Activated CD4-positive, alpha-beta T cell treated with anti-CD3 and anti-CD28 coated beads, Interleukin-2, amount 50 U/mL, for 4 hours (primary cell): ENCODE measurements at places on chromosomes 3 and 15.

DNA sequence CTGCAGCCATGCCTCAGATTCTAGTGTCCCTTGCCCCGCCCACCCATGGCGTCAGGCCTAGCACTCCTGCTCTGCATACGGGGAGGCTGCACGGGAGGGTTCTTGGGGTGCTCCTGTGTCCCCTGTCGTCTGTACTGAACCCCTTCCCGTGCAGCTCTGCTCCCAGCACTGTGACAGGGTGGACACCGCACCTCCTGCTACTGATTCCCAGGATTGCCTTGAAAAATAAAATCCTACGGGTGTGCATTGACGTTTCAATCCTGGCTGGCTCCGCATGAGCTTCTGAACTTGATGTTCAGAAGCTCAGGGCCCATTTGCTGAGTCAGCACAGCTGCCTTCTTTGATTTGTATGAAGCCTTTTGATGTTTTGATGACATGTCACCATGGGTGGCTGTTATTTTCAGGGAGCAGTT is 176.4 kb downstream of the APBA2 start:
- no peak for DNase-seq

DNA sequence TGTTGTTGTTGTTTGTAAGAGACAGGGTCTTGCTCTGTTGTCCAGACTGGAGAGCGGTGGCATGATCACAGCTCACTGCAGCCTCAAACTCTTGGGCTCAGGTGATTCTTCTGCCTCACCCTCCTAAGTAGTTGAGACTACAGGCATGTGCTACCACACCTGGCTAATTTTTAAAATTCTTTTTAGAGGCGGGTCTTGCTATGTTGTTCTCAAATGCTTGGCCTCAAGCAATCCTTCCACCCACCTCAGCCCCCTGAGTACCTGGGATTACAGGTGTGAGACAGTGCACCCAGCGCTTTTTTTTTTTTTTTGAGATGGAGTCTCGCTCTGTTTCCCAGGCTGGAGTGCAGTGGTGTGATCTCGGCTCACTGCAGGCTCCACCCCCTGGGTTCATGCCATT is 46.7 kb downstream of the TMOD3 start:
- DNase-seq, result no peak

DNA sequence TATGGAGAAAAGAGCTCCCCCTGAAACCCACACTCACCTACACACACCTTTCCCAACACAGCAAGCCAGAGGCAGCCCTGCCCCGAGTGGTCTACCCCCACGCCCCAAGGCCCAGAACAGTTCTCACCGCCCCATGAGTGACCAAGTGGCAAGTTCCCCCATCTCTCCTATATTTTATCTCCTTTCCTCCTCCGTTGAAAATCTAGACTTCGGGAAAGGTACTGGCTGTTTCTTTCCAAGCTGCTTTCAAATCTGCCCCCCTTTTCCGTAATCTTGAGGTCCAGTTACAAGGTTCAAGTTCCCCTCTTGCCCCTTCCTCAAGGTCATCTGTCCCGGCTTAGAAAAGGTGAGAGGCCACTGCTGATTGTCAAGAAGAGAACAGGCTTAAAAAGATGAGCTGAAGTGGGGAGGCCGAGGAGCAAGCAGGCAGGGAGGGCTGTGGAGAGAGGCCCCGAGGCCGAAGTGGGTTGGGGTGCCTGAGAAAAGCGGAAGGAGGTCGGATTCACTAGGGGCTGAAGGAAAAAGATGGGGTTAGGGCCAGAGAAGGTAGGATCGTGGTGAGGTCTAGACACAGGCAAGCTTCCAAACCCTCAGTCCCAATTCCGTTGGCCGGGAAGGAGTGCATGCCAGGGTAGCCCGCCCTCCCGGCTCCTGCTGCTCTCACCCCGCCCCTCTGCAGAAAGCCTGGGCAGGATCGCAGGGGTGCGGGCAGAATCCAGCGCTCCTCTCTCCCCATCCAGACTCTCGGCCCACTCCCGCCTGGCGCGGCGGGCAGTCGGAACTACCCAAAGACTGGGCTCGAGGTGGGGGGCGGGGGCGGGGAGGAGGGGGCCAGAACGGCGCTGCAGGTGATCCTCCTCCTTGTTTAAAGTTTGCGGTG is 1.7 kb downstream of the SEMA5B start:
- no peak for DNase-seq

DNA sequence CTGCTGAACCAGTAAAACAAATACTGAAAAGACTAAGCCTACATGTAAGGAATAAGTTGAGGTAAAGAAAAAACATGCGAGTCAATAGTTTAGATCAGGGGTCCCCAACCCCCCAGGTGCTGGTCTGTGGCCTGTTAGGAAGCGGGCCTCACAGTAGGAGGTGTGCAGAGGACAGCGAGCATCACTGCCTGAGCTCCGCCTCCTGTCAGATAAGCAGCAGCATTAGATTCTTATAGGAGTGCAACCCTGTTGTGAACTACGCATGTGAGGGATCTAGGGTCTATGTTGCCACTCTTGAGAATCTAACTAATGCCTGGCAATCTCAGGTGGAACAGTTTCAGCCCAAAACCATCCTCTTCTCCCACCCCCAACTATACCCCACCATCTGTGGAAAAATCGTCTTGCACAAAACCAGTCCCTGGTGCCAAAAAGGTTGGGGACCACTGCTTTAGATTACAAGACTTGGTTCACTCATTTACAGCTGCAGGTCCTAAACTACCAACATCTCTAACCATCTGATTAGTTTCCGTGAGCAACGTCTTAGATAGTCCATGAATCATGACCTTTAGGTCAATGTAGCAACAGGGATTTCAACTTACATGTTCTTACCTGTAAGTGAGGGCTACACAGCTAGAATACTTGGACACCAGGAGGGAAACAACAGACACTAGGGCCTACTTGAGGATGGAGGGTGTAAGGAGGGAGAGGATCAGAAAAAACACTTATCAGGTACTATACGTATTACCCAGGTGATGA is 66.7 kb downstream of the TRANK1 start:
- no peak for DNase-seq

DNA sequence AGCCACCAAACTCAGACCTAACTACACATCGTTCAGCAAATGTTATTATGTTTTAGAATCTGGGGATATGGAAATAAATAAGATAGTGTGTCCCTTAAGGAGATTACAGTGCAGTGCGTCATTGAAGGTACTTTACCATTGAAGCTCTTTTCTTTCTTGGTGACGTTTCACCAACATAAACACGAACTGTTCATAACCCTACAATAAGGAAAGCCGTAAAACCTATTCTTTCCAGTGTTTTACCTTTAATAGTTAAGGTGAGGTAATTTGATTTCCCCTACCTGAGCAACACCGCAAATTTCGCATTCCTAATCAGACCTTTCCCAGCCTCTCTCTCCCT is 826 bp downstream of the CCDC66 start:
- no peak for DNase-seq

- DNase-seq, result no peak
Measured at GRCh38 chr15:48868536-48868935, 9.4 kb upstream of the EID1 start.

DNA sequence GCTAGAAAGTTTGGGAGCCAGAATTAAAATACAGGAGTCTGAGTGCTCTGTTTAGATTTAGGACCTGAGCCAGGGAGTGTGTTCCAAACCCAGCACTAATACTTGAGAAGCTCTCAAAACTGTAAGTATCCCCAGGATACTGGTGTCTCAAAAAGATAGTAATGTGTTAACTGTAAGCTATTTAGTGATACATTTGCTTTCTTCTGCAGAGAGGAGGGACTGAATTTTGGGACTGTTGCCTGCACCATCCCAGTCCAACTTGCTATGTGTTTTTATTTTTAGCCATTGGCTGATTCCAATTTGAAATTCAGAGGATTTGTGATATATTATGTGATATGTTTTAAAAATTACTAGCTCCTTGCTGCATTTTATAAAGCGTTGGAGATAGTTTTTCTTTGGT is 31.5 kb downstream of the UBE2E1 start:
- no peak for DNase-seq

- DNase-seq, result no peak
Measured at GRCh38 chr3:158711886-158712285, 20.4 kb downstream of the RARRES1 start.

GRCh38 chr3:112390783-112391641 is 58.1 kb downstream of the CD200 start:
- DNase-seq, result no peak

DNA sequence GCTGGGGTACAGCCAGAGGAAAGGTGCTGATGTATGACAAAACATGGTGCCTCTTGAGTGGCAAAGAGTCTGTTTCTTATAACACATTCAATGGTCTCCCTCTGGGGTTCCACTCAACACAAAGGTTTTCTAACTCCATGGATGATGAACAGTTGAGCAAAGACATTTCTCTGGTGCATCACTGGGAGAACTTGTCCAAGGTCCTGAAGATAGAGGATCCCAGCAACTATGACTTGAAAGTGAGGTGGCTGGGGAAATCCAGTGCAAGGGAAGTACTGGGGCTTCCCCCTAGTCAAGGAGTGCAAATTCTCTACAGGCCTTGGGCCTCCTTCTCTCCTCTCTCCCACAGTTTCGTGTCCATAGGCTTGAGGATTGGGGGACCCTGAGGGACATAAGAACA is 431.1 kb downstream of the WDR72 start:
- DNase-seq, result no peak

- no peak for DNase-seq
Measured at GRCh38 chr3:158742871-158743663, 10.8 kb upstream of the RARRES1 start.

DNA sequence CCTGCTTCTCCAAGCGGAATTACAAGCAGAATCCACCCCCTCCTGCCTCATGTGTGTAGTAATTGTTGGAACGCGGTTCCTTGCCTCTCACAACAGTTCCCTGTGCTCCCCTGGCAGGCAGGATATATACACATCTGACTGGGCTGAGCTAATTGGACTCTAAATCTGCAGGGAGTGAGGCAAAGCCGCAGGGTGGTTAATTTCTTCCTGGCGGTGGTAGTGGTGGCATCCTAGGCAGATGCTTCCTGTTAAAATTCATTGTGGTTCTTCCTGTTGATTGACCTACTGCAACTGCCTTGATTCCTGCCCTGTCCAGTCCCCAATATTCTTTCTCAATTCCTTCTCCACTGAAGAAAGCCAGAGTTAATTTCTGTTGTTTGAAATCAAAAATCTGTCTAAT is 202.9 kb upstream of the PROK2 start:
- no peak for DNase-seq

- no peak for DNase-seq
Measured at GRCh38 chr3:23324745-23325144, 121.6 kb downstream of the UBE2E2 start.

DNA sequence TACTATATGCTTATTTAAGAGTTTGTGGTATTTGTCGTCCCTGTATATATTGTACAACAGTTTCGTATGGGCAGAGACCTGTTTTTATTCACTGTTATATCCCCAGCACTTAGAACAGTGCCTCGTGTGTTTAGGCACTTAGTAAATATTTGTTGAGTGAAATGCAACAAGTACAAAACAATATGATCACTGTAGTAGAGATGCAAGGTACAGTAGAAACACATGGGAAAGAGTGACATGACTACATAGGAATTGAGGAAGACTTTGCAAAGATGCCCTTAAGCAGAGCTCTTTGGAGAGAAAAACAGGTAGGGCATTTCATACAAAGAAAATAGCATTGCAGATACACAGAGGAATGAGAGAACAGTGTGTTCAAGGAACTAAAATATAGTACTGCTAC is 18.3 kb downstream of the RASA2 start:
- no peak for DNase-seq

DNA sequence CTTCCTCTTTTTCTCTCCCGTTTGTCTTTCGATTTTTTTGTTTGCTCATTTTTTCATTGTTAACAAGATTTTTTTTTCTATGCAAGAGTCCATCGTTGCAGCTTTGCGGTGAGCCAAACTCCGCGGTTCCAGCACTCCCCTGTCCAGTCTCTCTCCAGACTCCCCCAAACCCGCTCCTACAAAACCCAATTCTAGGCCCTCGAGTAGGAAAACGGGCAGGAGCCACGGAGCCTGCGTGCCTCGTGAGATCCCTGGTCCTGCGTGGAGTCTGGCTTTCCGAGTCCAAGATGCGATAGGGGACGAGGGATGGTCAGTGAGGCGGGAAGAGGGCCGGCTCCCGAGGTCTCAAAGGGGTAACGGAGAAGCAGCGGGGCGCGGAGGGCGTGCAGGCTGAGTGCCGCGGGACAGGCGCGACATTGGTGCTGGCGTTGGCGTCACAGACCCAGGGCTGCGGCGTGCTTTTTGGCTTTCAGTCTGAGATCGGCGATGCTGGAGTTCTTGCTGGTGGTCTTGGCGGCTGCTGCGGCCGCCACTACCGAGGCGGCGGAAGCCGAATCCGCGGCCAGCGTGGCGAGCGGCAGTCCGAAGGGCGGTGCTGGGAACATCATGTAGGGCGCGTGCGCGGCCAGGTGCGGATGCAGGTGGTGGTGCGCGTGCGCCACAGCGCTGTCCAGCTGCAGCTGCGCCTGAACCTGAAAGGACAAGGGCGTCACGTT is 8.5 kb downstream of the SHOX2 start:
- DNase-seq, result peak; percentile 41

- DNase-seq, result no peak
Measured at GRCh38 chr3:177615015-177615414, 417.7 kb upstream of the TBL1XR1 start.

GRCh38 chr3:129058441-129059200 is 2.0 kb upstream of the GP9 start:
- no peak for DNase-seq

DNA sequence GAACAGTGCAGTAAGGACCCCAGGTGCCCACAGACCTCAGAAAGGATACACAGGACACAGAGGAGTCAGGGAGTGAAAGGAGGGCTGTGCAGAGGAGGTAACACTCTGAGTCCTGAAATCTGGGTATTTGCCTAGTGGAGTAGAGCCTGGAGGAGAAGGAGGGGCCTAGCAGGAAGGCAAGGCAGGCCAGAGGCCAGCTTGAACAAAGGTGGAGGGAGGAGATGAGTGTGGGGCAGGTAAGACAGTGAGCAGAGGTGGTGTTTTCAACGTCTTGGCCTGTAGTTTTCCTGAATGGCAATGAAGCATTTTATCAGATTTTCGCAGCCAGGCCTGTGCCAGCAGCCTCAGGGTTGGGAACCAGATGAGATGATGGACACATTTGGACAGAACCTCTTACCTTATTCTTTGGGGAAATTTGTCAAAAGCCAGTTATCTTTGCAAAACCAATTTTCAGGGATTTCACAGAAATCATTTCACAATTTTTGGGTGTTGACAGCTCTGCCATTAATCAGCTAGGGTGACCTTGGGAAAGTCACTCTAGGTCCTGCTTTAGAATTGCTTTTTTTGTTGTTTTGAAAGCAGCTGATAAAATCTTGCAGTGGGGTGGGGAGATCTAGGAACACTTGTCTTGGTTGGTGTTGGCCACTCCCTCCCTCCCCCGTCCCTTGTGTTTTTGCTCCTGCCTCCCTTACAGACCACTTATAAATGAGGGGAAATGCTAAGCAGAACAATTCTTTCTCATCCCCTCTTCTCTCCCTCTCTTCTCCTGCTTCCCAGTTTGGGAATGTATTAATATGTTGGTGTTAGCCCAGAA is 38.4 kb downstream of the SPSB4 start:
- no peak for DNase-seq

GRCh38 chr3:105518806-105519418 is 152.2 kb downstream of the ALCAM start:
- DNase-seq, result peak; percentile 1

- DNase-seq, result no peak
Measured at GRCh38 chr3:32093204-32093603, 13.2 kb upstream of the GPD1L start.

- peak; percentile 75 for DNase-seq
Measured at GRCh38 chr3:126679318-126679751, 24.4 kb upstream of the TXNRD3 start.

GRCh38 chr15:27744641-27745040 is 354.5 kb downstream of the OCA2 start:
- DNase-seq, result no peak

- DNase-seq, result no peak
Measured at GRCh38 chr15:90465140-90465929, 64.4 kb upstream of the CRTC3 start.

- no peak for DNase-seq
Measured at GRCh38 chr3:134426660-134427181, 52.5 kb upstream of the AMOTL2 start.

GRCh38 chr15:59887211-59887610 is 116.9 kb upstream of the FOXB1 start:
- no peak for DNase-seq
